Hematopoietic multipotent progenitor cell treated with erythropoietin and hydrocortisone succinate and interleukin-3 and kit ligand, for 17 days (in vitro differentiated cells): ENCODE measurements at places on chromosomes 7 and 10.
A peak's percentile ranks its signal among the peaks of the same experiment; 100 is the strongest.

DNA sequence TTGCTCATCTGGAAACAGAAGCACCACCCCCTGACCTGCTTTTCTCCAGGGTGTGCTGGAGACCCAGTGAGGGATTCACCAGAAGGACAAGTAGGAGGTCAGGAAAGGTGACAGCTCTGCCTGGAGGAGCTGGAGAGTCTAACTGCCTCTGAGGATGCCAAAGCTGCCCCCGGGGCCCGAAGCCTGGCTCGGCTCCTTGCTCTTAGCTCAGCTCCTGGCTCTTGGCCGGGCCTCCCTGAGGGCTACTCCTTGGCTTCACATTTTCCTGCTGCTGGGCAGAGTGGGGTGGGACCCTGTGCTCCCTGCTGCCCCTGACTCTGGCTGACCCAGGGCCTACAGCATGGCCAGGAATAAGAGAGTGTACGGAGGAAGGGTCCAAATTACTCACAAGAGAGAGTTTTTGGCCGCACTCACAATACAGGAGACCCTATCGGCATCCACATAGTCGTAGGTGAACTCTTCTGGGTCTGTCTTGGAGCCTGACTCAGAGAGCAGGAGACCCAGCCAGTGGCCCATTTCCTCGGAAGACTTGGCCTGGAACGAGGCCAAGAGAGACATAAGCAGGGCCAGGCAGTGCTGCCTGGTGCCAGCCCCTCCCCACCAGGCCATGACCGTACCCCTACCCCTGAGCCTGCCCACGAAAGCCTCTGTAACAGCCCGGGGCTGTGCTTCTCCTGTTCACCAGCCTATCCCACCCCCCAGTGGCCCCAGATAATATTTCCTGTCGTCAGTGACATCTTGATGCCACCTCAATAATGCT, 63.1 kb downstream of the VWA2 start:
- DNase-seq, result no peak

DNA sequence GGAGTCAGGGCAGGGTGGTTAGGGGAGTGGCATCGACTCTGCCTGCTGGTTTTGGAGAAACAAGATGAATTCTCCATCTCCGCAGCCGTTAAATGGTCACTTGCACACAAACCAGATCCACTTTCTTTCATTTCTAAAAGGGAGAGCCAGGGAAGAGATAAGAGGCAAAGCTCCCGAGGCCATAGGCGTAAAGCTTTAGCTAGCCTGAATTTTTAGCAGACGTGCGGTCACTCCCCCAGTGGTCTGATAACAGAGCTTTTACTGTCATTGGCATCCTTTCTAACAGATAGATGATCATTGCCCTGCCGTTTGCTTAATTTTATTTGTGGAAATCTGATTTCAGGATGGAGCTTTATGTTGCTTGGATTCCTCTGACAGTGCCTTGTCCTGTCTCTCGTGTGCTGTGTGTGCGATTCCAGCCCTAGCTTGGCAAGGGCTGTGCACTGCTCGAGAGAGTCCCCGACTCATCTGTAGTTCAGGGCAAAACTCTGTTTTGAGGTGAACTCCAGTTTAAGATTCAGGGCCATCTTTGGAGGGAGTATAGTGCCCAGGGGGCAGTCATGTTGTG, 62.5 kb downstream of the GATA3 start:
- DNase-seq, result no peak

- DNase-seq, result no peak
Observed at GRCh38 chr10:93267521-93267920, 193.8 kb downstream of the CYP26A1 start.

- no peak for DNase-seq
Observed at GRCh38 chr7:140085447-140085846, 22.7 kb upstream of the PARP12 start.

GRCh38 chr10:88193018-88193417, 329.6 kb downstream of the PTEN start:
- DNase-seq, result no peak

DNA sequence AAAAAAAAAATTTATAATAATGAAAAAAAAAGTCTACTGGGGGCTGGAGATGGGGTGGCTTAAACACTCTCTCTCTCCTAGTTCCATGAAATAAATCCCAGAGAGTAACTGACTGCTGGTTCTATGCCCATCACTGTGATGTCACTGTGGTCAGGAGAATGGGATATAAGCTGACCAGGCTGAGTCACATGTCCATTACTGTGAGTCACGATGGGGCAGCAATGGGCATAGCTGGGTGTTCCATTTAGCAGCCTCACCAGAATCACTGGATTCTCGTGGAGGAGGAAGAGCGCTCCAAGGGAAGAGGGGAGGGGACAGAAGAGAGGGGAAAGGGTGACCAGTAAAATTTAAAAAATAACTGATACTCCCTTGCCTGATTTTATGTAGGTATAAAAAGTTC, 37.1 kb downstream of the MASTL start:
- DNase-seq, result no peak

DNA sequence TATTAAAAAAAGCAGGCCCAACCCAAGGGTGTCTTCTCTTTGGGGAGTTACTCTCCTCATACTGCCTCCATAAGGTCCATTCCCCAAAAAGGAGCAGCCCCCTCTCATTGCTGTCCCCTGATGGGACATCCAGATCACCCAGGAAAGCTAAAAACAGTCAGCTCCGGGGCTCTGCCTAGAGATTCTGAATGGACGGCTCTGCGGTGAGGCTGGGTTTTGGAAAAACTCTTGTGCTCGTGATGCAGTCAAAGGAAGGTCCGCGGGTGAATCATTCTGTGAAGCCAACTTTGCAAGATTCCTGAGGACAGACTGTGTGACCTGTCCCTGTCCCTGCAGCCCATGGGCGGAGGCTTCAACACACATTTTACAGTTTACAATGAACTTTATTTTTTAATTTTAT, 351.5 kb downstream of the TYW1 start:
- DNase-seq, result no peak

- DNase-seq, result no peak
Observed at GRCh38 chr7:155594163-155594732, 47.9 kb upstream of the CNPY1 start.

GRCh38 chr10:17624996-17625395, 7.8 kb upstream of the HACD1 start:
- no peak for DNase-seq

DNA sequence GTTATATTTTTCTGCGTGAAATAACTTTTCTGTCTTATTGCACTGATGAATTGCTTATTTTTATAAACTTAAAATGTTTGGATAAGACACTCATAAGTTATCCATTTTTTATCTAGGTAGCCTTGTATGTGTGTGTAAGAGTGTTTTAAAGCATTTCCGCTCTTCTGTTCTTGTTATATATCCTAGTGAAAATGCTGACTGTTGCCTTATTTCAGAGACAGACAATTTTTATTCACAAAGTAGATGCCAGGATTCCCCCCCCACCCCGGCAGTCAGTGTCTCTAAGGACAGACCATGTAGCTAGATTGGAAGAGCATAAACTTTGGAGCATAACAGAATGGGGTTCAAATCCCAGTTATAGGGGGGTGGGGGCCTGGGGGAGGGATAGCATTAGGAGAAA, 1.6 kb downstream of the SMC3 start:
- no peak for DNase-seq

- no peak for DNase-seq
Observed at GRCh38 chr10:71368643-71369042, 28.1 kb upstream of the CDH23 start.

DNA sequence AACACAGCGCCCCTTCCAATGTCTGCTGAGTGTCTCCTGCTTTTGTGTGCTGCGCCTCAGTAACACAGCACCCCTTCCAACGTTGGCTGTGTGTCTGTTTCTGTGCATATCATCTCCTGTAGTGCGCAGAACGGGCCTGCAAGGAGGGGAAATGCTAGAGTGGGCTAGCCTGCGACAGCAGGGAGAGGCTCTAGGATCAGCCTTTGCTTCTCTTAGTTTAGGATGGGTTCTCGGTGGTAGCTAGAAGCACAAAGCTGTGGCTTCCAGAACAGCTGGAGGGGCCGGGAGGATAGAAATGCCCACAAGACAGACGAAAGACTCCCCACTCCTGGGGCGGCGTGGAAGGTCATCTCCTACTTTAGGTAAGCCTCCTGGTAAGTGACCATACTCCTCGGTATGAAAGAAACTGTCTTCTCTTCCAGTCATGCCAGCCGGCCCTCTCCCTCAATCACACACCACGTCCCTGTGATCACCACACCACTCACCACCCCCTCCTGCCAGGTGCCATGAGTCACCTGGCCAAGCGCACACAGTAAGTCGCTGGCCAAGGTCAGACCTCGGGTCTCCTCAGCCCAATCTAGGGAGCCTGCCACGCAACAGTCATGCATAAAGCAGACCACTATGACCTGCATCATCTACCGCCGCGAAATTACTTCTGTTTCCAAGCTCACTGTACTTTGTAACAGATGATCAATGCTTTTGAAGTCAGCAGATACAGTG, 4.8 kb downstream of the PITRM1 start:
- DNase-seq, result no peak

GRCh38 chr10:43203448-43204041, 63.3 kb downstream of the RASGEF1A start:
- DNase-seq, result peak; percentile 37

GRCh38 chr7:81460250-81461045, 309.4 kb downstream of the HGF start:
- no peak for DNase-seq

DNA sequence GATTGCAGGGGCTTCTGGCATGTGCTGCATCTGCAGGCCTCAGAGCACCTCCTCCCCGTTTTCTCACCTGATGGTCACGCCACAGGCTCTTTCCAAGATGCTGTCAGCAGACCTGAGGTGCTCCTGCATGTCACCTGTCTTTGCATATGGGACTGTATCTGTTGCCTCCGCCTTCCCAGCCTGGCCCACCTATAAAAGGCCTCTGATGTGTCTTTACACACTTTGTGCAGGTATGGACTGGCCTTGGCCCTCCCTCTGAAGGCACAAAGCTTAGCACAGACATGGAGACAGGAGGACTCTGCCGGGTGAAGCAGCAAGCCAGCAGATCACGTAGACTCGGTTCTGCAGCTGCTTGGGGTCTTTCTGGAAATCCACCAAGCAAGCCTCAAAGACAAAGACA, 220.9 kb upstream of the PPP2R2D start:
- no peak for DNase-seq

- no peak for DNase-seq
Observed at GRCh38 chr10:63114031-63114814, 18.9 kb upstream of the NRBF2 start.

- no peak for DNase-seq
Observed at GRCh38 chr7:609365-609764, 89.7 kb upstream of the PDGFA start.

GRCh38 chr10:101291331-101292193, 62.3 kb upstream of the LBX1 start:
- DNase-seq, result no peak

DNA sequence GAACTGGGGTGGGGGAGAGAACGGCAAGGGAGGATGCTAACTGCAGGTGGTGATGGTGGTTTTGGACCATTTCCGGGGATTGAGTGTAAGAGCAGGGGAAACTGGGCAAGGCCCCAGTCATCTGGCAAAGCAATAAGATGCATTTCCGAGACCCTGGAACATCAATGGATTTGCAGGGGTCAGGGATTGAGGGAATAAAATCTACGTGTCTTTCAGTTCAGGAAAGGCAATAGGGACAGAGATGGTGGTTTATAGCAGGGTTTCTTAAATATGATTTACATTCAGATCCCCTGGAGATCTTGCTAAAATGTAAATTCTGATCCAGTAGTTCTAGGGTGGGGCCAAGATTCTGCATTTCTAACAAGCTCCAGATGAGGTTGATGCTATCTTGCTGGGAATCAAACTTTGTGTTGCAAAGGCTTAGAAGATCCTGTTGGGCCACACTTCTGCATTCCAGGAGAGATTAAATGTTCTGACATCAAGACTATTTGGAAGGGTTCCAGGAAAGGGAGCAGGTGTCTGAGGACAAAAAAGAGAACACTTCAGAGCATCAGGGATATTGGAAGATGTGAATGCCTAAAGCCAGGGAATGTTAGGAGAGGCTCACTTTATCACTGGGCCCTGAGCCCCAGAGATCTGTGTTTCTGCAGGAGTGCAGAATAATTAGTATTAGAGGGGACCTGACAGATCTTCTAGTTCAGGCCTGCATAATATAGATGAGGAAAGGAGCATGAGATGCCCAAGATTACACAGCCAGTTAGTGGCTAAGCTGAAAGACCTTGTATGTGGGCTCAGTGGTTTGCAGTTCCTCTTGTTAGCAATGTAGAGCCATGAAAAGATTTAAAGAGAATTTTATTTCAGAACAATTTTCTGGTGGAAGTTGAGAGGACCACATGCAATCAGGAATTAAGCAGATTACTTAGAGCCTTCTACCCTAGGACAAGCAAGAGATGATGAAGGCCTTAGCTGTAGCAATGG, 32.4 kb downstream of the BLNK start:
- no peak for DNase-seq

DNA sequence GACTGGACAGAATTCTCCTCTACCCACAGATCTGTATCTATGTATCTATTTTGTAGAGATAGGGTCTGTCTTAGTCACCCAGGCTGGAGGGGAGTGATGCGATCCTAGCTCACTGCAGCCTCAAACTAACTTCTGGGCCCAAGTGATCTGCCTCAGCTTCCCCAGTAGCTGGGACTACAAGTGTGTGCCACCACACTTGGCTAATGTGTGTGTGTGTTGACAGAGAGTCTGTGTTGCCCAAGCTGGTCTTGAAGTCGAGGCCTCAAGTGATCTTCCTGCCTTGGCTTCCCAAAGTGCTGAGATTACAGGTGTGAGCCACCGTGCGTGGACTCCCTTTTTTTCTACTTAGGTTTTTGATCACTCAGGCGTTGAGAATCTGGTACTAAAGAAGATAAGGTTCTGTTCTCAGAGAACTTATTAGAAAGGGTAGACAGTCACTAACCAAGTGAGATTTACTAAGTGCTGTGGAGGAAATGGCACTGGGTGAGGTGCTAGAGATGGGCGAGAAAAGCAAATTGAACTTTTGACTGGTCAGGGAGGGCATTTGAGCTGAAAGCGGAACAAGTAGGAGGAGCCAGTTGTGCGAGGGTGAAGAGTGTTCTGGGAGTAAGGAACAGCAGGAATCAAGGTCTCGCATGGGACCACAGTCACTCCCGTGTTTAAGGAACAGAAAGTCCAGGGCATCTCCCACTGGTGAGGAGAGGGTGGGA, 18.0 kb downstream of the NDUFB2 start:
- no peak for DNase-seq

DNA sequence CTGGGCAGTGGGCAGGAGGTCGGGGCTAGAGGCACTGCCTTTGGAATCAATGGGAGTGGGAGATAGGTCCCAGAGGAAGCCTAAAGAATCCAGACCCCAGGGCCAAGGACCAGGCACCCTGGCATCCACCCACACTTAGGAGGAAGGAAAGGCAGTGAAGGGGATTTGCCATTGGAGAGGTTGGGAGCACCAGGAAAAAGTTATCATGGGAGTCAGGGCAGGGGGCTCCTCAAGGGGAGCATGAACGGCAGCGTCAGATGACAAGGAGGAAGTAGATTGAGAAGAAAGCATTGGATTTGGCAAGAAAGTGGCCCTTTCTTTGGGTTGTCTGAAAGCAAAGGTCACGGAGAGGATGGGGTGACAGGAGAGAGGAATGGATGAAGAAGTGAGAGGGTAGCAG, 142.8 kb downstream of the ADAM12 start:
- DNase-seq, result no peak

GRCh38 chr7:155438777-155439176, 19.2 kb upstream of the EN2 start:
- no peak for DNase-seq

GRCh38 chr10:120691625-120692024, 159.5 kb upstream of the WDR11 start:
- DNase-seq, result no peak

- peak; percentile 7 for DNase-seq
Observed at GRCh38 chr7:130486114-130486953, 5.6 kb upstream of the MEST start.
